ENCODE measurements at places on chromosomes 6 and 20. TPM values are rescaled to one million over a fixed set of nuclear protein-coding genes. Genes with fewer than 3 reads are reported as not detected.

DNA sequence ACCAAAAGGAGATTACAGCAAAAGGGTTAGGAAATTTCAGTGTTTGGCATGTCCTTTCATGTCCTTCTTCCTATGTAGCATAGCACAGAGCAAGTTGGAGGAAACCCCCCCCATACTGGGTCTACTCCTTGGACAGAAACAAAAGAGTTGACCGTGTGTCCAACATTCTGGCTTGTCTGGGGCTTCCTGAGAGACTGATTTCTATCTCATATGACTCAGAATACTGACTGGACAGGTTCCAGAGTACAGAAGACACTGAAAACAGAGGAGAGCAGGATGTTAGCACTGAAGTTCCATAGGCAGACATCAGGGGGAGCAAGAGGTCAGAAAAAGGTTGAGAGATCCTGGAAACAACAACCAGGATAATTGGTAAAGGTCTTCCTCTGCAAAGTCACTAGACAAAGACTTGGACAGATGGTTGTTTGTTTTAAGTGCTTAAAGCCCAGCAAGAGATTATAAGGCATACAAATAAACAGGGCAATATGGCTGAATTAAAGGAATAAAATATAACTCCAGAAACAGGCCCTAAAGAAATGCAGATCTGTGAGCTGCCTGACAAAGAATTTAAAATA lies 48.4 kb downstream of the USP49 start:
- peaks cover 3% of the 10 kb centered on the region for H3K36me3 ChIP-seq
- no peak overlapping the region for H3K4me3 ChIP-seq
- no peak overlapping the region for H3K27ac ChIP-seq
- no peaks in the 10 kb centered on the region for H3K27me3 ChIP-seq

DNA sequence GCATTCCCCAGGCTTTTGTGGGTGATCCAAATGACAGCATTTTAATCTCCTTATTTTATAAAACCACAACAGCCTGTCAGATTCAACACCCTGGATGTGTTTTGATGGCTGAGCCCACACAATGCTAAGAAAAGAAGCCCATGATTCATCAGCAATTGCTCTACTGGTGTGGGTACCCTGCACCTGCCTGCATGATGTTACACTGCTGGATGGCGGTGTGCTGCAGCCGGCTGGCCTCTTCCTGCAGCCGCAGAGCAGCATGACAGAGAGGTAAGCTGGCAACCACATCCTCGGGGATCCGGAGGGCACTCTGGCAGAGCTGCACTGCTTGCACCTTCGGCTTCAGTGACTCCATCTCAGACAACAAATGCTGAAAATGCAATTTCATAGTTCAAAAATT lies 327.5 kb downstream of the SYNE1 start:
- H3K36me3 ChIP-seq: peaks cover 5% of the 10 kb centered on the region
- peaks cover 8% of the 10 kb centered on the region for H3K4me1 ChIP-seq
- H3K27me3 ChIP-seq: no peaks in the 10 kb centered on the region

DNA sequence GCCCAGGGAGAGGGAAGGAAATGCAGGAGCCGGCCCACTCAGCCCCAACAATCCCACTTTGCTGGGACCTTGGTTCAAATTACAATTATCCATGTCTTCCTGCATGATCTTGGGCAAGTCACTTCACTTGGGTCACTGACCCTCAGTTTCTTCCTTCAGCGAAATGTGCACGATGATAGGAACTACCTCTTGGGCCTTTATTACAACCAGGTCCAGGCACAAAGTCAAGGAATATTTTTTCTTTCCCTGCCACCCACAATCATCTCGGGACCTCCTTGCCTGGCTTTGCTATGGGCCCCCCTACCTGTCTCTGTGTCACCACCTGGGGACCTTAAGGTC lies 358 bp upstream of the PLTP start:
- DNase-seq: no peak
- H3K4me1 ChIP-seq: peaks cover 20% of the 10 kb centered on the region
- H3K4me3 ChIP-seq: peak overlapping the region; percentile 77
- peaks cover 3% of the 10 kb centered on the region for H3K27me3 ChIP-seq

DNA sequence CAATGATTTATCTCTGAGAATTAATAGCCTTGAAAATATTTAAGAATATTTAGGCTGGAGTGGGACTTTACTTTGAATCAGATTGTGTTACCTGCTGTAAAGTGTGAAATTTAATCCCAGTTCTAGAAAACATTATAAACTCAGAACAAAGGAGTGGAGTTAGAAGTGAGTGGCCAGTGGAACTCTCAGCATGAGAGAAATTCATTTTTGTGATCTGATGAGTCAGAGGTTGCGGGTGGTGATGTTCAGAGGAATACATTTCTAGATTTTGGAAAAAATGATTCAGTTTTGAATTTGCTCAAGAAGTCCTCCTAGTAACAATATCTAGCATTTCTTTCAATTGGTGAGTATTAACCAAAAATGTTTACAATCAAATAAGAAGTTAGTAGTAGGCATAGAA lies 167.5 kb downstream of the ZFAND3 start:
- no peak overlapping the region for H3K27ac ChIP-seq
- peaks cover 35% of the 10 kb centered on the region for H3K4me1 ChIP-seq
- no peaks in the 10 kb centered on the region for H3K36me3 ChIP-seq
- H3K4me3 ChIP-seq: no peak overlapping the region

GRCh38 chr6:159092631-159093030 lies 47.8 kb upstream of the TAGAP start:
- H3K4me1 ChIP-seq: peaks cover 4% of the 10 kb centered on the region
- H3K36me3 ChIP-seq: no peaks in the 10 kb centered on the region
- no peak for DNase-seq
- no peak overlapping the region for H3K4me3 ChIP-seq

DNA sequence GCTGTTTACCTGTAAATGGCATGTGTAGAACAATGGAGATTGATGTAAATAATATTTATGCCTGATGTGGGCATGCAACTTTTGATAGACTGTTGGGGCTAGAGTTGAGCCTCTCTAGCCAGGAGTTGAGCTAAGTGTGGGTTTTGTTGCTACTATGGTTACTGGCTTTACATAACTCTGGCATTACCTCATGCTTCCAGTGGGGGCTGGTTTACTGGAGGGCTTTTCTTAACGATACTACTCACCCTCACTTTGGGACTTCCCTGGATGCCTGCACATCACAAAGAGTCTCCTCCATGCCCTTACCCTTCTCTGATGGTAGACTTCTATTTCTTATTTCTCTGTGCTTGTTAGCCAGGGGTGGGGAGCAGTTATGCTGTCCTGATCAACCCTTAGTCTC lies 524.6 kb upstream of the CDH4 start:
- no peaks in the 10 kb centered on the region for H3K36me3 ChIP-seq
- H3K4me1 ChIP-seq: no peaks in the 10 kb centered on the region
- H3K4me3 ChIP-seq: no peak overlapping the region
- H3K27me3 ChIP-seq: peaks cover 10% of the 10 kb centered on the region
- no peak for DNase-seq

GRCh38 chr6:159479146-159479545 lies 213.9 kb downstream of the SOD2 start:
- no peak overlapping the region for H3K4me3 ChIP-seq
- no peak overlapping the region for H3K27ac ChIP-seq
- H3K27me3 ChIP-seq: peaks cover 14% of the 10 kb centered on the region

- no peak overlapping the region for H3K27ac ChIP-seq
- peaks cover 32% of the 10 kb centered on the region for H3K4me1 ChIP-seq
- H3K27me3 ChIP-seq: no peaks in the 10 kb centered on the region
Observed at GRCh38 chr6:22320750-22321149, 23.9 kb upstream of the PRL start.

GRCh38 chr6:10507298-10507697 lies 13.9 kb upstream of the GCNT2 start:
- no peak overlapping the region for H3K27ac ChIP-seq
- no peak for DNase-seq
- H3K27me3 ChIP-seq: no peaks in the 10 kb centered on the region
- H3K4me1 ChIP-seq: peaks cover 5% of the 10 kb centered on the region
- H3K36me3 ChIP-seq: no peaks in the 10 kb centered on the region
- no peak overlapping the region for H3K4me3 ChIP-seq

GRCh38 chr6:113428702-113429101 lies 428.4 kb upstream of the MARCKS start:
- peaks cover 11% of the 10 kb centered on the region for H3K4me1 ChIP-seq
- no peaks in the 10 kb centered on the region for H3K36me3 ChIP-seq
- no peak overlapping the region for H3K27ac ChIP-seq
- no peak for DNase-seq
- H3K4me3 ChIP-seq: no peak overlapping the region
- no peaks in the 10 kb centered on the region for H3K27me3 ChIP-seq

GRCh38 chr6:74404366-74404765 lies 708.4 kb downstream of the CD109 start:
- no peak overlapping the region for H3K27ac ChIP-seq
- no peaks in the 10 kb centered on the region for H3K27me3 ChIP-seq
- DNase-seq: no peak
- no peaks in the 10 kb centered on the region for H3K36me3 ChIP-seq
- no peaks in the 10 kb centered on the region for H3K4me1 ChIP-seq

GRCh38 chr20:32672982-32673851 lies 524 bp downstream of the C20orf203 start:
- no peak for DNase-seq
- peaks cover 20% of the 10 kb centered on the region for H3K4me1 ChIP-seq
- H3K27ac ChIP-seq: peak overlapping the region; percentile 13
- no peaks in the 10 kb centered on the region for H3K36me3 ChIP-seq
- H3K27me3 ChIP-seq: no peaks in the 10 kb centered on the region
- no peak overlapping the region for H3K4me3 ChIP-seq

GRCh38 chr6:158337332-158337731 lies 25.1 kb downstream of the TULP4 start:
- no peak overlapping the region for H3K27ac ChIP-seq
- peaks cover 30% of the 10 kb centered on the region for H3K36me3 ChIP-seq
- peaks cover 33% of the 10 kb centered on the region for H3K4me1 ChIP-seq
- DNase-seq: no peak
- H3K27me3 ChIP-seq: no peaks in the 10 kb centered on the region
- H3K4me3 ChIP-seq: no peak overlapping the region

DNA sequence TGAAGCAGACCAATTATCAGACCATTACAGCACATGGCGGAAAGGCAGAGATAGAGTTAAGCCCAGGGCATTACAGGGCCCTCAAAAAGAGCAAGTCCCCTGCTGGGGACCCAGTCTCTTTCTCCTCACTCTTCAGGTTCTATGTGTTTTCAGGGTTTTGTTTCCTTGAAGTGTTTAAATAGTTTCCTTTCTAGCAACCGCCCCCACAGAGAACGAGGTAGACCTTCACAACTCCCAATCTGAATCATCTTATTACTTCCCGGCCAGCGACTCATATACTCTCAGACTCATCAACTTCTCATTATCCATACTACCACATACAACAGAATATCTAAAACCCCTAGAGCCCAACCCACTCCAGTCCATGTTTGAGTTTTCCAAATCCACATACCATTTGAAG lies 526.6 kb upstream of the ARID1B start:
- H3K27me3 ChIP-seq: no peaks in the 10 kb centered on the region
- no peak for DNase-seq
- H3K27ac ChIP-seq: no peak overlapping the region
- peaks cover 20% of the 10 kb centered on the region for H3K4me1 ChIP-seq
- no peak overlapping the region for H3K4me3 ChIP-seq
- no peaks in the 10 kb centered on the region for H3K36me3 ChIP-seq

GRCh38 chr6:90709431-90709996 lies 122.6 kb upstream of the MAP3K7 start:
- no peaks in the 10 kb centered on the region for H3K36me3 ChIP-seq
- no peaks in the 10 kb centered on the region for H3K27me3 ChIP-seq
- no peak overlapping the region for H3K27ac ChIP-seq
- no peak overlapping the region for H3K4me3 ChIP-seq
- peaks cover 22% of the 10 kb centered on the region for H3K4me1 ChIP-seq

GRCh38 chr6:71929047-71929446 lies 42.7 kb downstream of the RIMS1 start:
- no peaks in the 10 kb centered on the region for H3K27me3 ChIP-seq
- no peak overlapping the region for H3K4me3 ChIP-seq

DNA sequence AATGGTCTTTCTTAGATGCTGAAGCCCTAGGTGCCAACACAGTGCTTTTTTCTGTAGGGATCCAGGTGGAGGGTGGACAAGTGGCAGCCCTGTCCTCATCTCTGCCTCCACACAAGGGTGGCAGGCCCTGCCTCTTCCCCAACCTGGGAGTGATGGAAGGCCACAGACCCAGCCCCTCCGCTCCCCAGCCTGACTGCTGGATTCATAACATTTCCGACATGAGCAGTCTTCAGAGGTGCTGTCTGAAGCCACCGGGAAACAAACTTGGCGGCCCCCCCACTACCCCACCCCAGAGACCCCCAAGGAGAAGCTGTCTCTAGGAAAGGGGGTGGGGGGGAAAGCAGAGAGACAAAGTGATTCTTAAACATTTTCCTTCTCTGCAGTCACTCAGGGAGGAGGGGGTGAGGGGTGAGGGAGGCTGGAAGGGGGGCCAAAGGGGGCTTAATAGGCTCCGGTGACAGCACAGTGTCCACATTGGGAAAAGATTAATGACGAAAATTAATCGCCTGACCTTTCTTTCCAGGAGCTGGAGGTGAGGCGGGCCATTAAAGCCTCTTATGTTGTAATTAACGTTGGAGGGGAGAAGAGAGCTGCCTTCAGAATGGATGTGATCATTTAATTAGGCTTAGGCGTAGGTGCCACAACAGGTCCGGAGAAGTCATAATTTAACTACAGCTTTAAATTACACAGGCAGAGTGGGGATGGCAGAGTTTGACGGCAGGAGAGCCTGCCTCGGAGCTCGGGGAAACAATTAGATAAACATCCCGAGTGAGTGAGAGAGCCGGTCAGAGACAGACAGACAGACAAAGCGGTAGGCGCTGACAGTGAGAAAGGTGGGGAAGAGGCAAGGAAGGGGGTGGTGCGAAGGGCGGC lies 76.8 kb upstream of the FOXP4 start:
- peak overlapping the region; percentile 60 for H3K4me3 ChIP-seq
- no peak for DNase-seq
- H3K4me1 ChIP-seq: peaks cover 29% of the 10 kb centered on the region
- no peak overlapping the region for H3K27ac ChIP-seq

GRCh38 chr20:63693083-63693732 lies 3.2 kb upstream of the TNFRSF6B start:
- H3K4me1 ChIP-seq: no peaks in the 10 kb centered on the region
- peaks cover 5% of the 10 kb centered on the region for H3K36me3 ChIP-seq
- H3K4me3 ChIP-seq: no peak overlapping the region
- H3K27ac ChIP-seq: no peak overlapping the region

- H3K4me3 ChIP-seq: no peak overlapping the region
- H3K27me3 ChIP-seq: no peaks in the 10 kb centered on the region
- peaks cover 4% of the 10 kb centered on the region for H3K36me3 ChIP-seq
- H3K27ac ChIP-seq: no peak overlapping the region
- H3K4me1 ChIP-seq: peaks cover 12% of the 10 kb centered on the region
- DNase-seq: no peak
Observed at GRCh38 chr20:11047559-11047958, 373.8 kb upstream of the JAG1 start.

The SIRPB2 gene
- not detected for total RNA-seq

The HMGCLL1 gene
- 0.73 TPM for total RNA-seq

The BEND3 gene
- 24.9 TPM for total RNA-seq

The EPHA7 gene
- 35.8 TPM for total RNA-seq

The ABHD16B gene
- not detected for total RNA-seq

The HSF2 gene
- 31.8 TPM for total RNA-seq

The TMEM217 gene
- total RNA-seq: 0.82 TPM

The FAM217B gene
- 49.9 TPM for total RNA-seq

The SCP2D1 gene
- total RNA-seq: not detected

Measured in neural crest cell (in vitro differentiated cells).